ENCODE measurements at places on chromosomes 12 and 14.

DNA sequence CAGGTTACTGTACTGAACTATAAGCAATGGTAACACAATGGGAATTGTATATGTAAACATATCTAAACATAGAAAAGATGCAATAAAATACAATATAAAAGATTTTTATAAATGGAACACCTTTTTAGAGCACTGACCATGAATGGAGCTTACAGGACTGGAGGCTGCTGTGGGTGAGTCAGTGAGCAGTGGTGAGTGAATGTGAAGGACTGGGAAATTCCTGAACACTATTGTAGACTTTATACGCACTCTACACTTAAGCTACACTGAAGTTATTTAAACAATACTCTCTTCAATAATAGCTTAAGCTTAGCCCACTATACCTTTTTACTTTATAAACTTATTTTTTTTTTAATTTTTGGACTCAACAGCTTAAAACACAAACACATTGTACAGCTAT lies 313.5 kb downstream of the KCNC2 start:
- H3K36me3 ChIP-seq, result no peaks in the 10 kb centered on the region
- no peak for DNase-seq
- H3K4me3 ChIP-seq, result no peak overlapping the region
- no peaks in the 10 kb centered on the region for H3K4me1 ChIP-seq
- no peak overlapping the region for H3K27ac ChIP-seq
- H3K27me3 ChIP-seq, result no peaks in the 10 kb centered on the region

DNA sequence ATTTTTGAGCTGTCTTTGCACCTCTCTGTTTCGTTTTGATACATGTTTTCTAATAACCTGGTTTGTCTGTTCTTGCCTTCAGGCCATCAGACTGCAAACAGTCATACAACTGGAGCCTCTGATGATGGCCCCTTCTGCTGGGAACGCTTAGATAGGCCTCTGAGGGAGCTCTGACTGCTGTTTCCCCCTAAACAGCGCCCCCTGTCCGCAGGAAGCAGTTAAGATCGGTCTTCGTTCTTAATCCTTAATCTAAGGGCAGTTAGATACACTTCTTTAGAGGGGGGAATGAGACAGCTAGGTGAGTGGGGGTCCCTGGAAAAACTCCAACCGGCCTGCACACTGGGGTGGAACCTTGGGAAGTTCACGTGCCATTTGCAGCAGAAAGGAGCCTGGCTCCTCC lies 1338.8 kb upstream of the SEL1L start:
- H3K4me3 ChIP-seq, result no peak overlapping the region
- H3K4me1 ChIP-seq, result no peaks in the 10 kb centered on the region
- H3K36me3 ChIP-seq, result no peaks in the 10 kb centered on the region
- DNase-seq, result no peak
- no peaks in the 10 kb centered on the region for H3K27me3 ChIP-seq

DNA sequence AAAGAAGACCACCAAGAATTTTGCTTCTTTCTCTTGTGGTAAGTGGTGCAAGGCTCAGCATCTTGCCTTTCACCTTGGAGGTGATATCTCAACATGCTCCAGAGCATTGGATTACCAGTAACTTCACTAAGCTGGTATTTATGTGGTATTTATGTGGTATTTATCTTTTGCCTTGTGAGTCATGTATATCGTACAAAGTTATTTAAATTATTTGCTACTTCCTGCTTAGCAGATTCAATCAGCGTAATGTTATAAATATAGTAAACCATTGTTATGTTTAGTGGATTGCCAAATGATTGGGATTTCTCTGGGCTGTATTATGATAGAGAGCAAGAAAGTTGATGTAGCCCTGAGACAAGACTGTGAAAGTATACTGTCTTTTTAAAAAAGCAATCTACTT lies 366.4 kb downstream of the IPO8 start:
- no peak for DNase-seq
- H3K27ac ChIP-seq, result no peak overlapping the region
- no peaks in the 10 kb centered on the region for H3K27me3 ChIP-seq
- H3K4me1 ChIP-seq, result no peaks in the 10 kb centered on the region

DNA sequence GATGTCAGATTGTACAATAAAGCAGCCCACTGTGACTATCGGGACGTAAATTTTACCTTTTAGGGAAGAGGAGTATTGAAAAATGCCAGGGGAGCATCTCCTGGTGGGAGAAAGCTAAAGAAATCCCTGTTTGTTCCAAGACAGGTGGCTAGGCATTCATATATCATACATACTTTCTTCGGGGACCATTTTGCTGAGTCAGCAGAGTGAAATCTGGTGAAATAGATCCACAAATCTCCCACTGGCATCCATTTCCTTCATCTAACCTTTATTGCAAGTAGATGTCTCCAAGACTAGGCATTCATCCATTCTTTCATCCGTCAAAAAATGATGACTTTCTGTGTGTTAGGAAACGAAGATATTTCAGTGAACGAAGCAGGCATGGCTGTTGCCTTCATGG lies 107.1 kb downstream of the BMP4 start:
- H3K36me3 ChIP-seq, result no peaks in the 10 kb centered on the region
- H3K4me3 ChIP-seq, result no peak overlapping the region
- H3K27ac ChIP-seq, result no peak overlapping the region
- DNase-seq, result no peak

DNA sequence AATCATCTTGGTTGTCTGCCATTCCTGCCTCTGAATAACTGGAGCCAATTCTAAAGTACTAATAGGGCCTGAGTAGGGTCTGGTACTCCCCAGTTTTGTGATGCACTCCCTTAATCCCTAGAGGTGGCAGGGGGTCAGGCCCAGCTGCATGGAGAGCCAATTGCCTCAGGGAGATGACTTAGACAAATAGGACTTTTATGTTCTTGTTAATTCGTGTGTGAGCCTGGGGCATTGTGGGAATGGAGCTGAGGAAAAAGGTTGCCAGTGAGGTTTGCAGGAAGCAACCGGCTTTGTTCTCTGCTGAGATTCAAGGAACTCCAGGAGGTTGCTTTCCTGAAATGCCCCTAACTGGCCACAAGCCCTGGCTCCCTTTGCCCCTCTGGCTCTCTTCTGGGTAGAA lies 6.8 kb upstream of the DCD start:
- no peak overlapping the region for H3K27ac ChIP-seq
- no peaks in the 10 kb centered on the region for H3K4me1 ChIP-seq
- H3K4me3 ChIP-seq, result no peak overlapping the region
- no peaks in the 10 kb centered on the region for H3K27me3 ChIP-seq
- no peak for DNase-seq

GRCh38 chr12:105261010-105261409 lies 25.0 kb upstream of the APPL2 start:
- no peak overlapping the region for H3K27ac ChIP-seq
- H3K4me3 ChIP-seq, result no peak overlapping the region
- H3K4me1 ChIP-seq, result no peaks in the 10 kb centered on the region

- H3K4me3 ChIP-seq, result no peak overlapping the region
- no peaks in the 10 kb centered on the region for H3K4me1 ChIP-seq
- H3K27me3 ChIP-seq, result no peaks in the 10 kb centered on the region
- DNase-seq, result no peak
Observed at GRCh38 chr12:90013409-90013808, 304.8 kb upstream of the ATP2B1 start.

GRCh38 chr14:105021656-105022275 lies 883 bp upstream of the CDCA4 start:
- peaks cover 15% of the 10 kb centered on the region for H3K4me1 ChIP-seq
- no peaks in the 10 kb centered on the region for H3K27me3 ChIP-seq
- peak overlapping the region; percentile 49 for H3K4me3 ChIP-seq
- peak; percentile 51 for DNase-seq
- H3K27ac ChIP-seq, result peak overlapping the region; percentile 90
- no peaks in the 10 kb centered on the region for H3K36me3 ChIP-seq

GRCh38 chr12:41966001-41966400 lies 178.7 kb downstream of the GXYLT1 start:
- no peak overlapping the region for H3K27ac ChIP-seq
- H3K36me3 ChIP-seq, result no peaks in the 10 kb centered on the region
- no peaks in the 10 kb centered on the region for H3K27me3 ChIP-seq
- no peak for DNase-seq

- no peaks in the 10 kb centered on the region for H3K4me1 ChIP-seq
- no peaks in the 10 kb centered on the region for H3K27me3 ChIP-seq
- H3K4me3 ChIP-seq, result no peak overlapping the region
- H3K36me3 ChIP-seq, result no peaks in the 10 kb centered on the region
Observed at GRCh38 chr12:131327521-131328488, 374.1 kb downstream of the ADGRD1 start.

DNA sequence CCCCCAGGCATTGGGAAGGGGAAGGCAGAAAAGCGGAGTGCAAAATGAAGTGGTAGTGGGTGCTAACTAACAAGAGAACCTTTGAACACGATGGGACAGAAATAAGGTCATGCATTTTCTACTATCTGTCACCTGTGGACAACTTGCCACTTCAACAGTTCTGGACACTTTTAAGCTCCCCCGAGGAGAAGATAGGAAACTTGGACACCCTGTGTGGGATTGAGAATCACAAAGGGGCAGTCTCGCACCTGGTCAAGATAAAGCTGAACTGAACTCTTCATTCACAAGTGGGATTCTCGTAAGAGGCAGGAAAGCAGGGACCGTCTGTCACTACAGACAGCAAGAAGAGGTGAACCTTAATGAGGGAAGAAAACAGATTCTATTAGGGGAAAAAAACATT lies 51.6 kb downstream of the EIF2S3B start:
- no peak for DNase-seq
- H3K27me3 ChIP-seq, result no peaks in the 10 kb centered on the region
- H3K4me1 ChIP-seq, result no peaks in the 10 kb centered on the region
- H3K27ac ChIP-seq, result no peak overlapping the region

- H3K27ac ChIP-seq, result no peak overlapping the region
- H3K36me3 ChIP-seq, result no peaks in the 10 kb centered on the region
- no peaks in the 10 kb centered on the region for H3K4me1 ChIP-seq
- no peak for DNase-seq
- H3K27me3 ChIP-seq, result no peaks in the 10 kb centered on the region
Observed at GRCh38 chr14:54226103-54226502, 170.7 kb upstream of the CDKN3 start.

DNA sequence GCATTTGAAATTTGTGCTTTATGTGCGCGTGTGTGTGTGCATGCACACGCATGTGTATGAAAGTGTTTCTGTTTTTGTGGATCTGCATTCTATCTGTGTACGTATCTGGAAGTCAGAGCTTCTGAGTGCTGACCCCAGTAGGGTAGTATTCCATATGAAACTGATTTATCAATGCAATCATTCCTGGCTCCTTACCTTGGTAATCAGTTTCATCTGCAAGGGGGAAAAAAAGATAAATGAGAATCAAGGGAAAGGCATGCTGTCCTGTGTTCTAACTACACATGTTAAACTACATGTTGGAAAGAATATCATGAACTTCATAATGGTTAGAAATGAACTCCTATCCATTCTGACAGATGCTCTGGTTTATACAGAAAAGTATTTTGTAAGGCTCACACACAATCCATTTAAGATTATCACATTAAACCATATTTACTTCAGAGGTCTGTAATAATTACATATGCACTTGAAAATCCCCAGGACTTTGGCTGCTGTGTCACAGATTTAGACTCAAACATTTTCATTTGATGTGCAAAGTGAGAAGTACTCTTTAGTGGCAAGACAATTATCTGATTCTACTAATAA lies 276.1 kb upstream of the LMO3 start:
- DNase-seq, result no peak
- no peak overlapping the region for H3K27ac ChIP-seq
- no peaks in the 10 kb centered on the region for H3K4me1 ChIP-seq
- no peaks in the 10 kb centered on the region for H3K27me3 ChIP-seq
- H3K4me3 ChIP-seq, result no peak overlapping the region
- H3K36me3 ChIP-seq, result no peaks in the 10 kb centered on the region

DNA sequence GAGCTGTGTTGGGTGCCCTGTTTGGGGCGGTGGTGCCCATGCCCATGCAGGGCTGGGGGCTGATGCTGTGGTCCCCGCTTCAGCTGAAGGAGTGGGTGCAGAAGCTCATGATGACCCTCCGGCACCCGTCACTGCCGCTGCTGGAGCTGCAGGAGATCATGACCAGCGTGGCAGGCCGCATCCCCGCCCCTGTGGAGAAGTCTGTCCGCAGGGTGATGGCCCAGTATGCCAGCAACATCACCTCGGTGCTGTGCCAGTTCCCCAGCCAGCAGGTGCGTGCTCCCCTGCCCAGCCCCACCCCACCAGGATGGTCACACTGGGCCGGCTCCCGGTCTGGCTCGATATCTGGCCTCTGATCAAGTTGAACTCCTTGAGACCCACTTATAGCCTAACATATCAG lies 92.7 kb downstream of the ACACB start:
- no peaks in the 10 kb centered on the region for H3K27me3 ChIP-seq
- no peaks in the 10 kb centered on the region for H3K4me1 ChIP-seq
- no peak for DNase-seq
- H3K27ac ChIP-seq, result no peak overlapping the region

DNA sequence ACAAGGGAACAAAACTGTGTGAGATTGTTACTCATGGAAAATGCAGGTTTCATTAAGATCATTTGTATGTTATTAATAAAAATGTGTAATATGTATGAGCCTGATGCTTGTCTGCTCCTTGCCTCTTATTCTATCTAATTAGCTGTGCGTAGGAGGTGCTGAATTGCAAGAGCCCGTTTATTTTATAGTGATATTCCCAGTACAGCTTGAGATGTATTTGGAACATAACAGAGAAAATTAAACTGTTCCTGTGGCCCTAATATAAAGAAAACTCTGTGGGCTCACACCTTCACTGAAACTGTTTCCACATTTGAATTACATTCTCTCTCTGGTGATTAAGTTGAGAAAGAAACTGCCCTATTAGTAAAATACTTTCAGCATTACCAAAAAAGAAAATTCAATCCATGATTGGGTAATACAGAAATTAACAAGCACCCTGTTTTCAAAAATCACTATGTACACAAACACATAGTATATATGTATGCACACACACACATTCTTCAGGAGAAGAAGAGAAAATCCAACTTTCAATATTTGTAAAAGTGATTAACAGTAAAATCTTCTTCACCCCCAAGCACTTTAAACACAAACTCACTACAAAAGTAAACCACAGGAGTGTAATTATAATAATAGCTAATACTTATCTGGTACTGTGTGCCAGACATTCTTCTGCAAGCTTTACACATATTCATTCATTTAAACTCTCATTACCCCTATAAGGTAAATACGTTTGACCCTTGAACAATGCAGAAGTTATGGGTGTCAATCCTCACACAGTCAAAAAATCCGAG lies 233.2 kb downstream of the PHLDA1 start:
- no peaks in the 10 kb centered on the region for H3K36me3 ChIP-seq
- H3K27me3 ChIP-seq, result no peaks in the 10 kb centered on the region
- H3K4me1 ChIP-seq, result no peaks in the 10 kb centered on the region
- no peak for DNase-seq
- H3K4me3 ChIP-seq, result no peak overlapping the region
- H3K27ac ChIP-seq, result no peak overlapping the region

- H3K27ac ChIP-seq, result no peak overlapping the region
- no peaks in the 10 kb centered on the region for H3K27me3 ChIP-seq
- no peaks in the 10 kb centered on the region for H3K36me3 ChIP-seq
Observed at GRCh38 chr14:58167057-58167456, 15.0 kb upstream of the ARMH4 start.

Measured in Peyer's patch (tissue), 4 donors.